ENCODE measurements at places on chromosomes 16 and 17. TPM values are rescaled to one million over a fixed set of nuclear protein-coding genes. Genes with fewer than 3 reads are reported as not detected.

The NLRC5 gene
- 2.0 TPM for polyA plus RNA-seq

The NGFR gene
- polyA plus RNA-seq: 2.6 TPM

The MT1F gene
- 167 TPM for polyA plus RNA-seq

The CCL1 gene
- not detected for polyA plus RNA-seq

The KRT20 gene
- polyA plus RNA-seq: not detected

The FZD2 gene
- 6.1 TPM for polyA plus RNA-seq

The PRDM7 gene
- polyA plus RNA-seq: not detected

The PRCD gene
- polyA plus RNA-seq: 9.9 TPM

The OR1D2 gene
- polyA plus RNA-seq: not detected

The DVL2 gene
- polyA plus RNA-seq: 49.5 TPM

The PYDC1 gene
- 5.0 TPM for polyA plus RNA-seq

The DHX58 gene
- 4.2 TPM for polyA plus RNA-seq

The TMEM220 gene
- 0.54 TPM for polyA plus RNA-seq

The ARL5C gene
- not detected for polyA plus RNA-seq

The MYH4 gene
- polyA plus RNA-seq: not detected

The HOXB8 gene
- 65.2 TPM for polyA plus RNA-seq

The FKBP10 gene
- 20.6 TPM for polyA plus RNA-seq

The KRT39 gene
- not detected for polyA plus RNA-seq

The FOXF1 gene
- polyA plus RNA-seq: 1.4 TPM

The TNFRSF13B gene
- not detected for polyA plus RNA-seq

The RBL2 gene
- 27.1 TPM for polyA plus RNA-seq

The LGALS9 gene
- 17.5 TPM for polyA plus RNA-seq

The MYOCD gene
- polyA plus RNA-seq: 0.10 TPM

The MAF gene
- 6.7 TPM for polyA plus RNA-seq

Measured in brain (organoid and tissue), 16 donors.